ENCODE measurements at places on chromosomes 12 and 14. TPM values are rescaled to one million over a fixed set of nuclear protein-coding genes. Genes with fewer than 3 reads are reported as not detected.

DNA sequence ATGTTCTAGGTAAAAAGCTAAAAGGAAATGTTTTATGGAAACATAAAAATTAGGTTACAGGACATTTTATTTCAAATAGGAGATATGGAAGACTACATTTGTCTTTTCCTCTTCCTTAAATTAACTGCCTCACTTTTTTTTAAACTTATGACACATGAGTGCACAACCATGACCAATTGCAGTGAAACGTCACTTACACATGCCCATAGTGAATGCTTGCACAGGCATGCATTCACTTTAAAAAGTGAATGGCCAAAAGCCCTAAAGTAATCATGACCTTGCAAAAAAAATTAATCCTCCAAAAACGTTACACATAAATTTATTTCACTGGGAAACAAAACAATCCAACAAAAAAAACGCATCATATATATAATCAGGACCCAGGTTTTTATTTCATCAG is 343.2 kb upstream of the TMTC1 start:
- DNase-seq, result no peak

GRCh38 chr12:105041186-105041585 is 43.1 kb downstream of the ALDH1L2 start:
- DNase-seq, result no peak

DNA sequence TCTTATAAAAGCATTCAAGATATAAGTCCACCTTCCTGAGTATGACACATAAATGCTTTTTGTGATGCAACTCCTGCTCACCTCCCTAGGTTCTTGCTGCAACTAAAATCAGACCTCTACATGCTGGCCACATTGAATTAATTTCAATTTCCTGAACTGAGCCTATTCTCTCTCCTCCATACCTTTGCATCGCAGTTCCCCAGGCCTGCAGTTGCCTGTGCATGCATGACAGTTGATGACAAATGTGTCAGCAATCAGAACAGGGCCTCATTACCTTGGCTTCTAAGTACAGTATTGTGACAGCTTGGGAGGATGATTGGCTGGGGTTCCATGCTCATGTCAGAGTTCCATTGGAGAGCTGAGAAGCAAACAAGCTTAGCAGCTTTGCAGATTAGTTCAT is 3.9 kb upstream of the TM7SF3 start:
- no peak for DNase-seq

The FOXN4 gene
- polyA plus RNA-seq, result 1.3 TPM

DNA sequence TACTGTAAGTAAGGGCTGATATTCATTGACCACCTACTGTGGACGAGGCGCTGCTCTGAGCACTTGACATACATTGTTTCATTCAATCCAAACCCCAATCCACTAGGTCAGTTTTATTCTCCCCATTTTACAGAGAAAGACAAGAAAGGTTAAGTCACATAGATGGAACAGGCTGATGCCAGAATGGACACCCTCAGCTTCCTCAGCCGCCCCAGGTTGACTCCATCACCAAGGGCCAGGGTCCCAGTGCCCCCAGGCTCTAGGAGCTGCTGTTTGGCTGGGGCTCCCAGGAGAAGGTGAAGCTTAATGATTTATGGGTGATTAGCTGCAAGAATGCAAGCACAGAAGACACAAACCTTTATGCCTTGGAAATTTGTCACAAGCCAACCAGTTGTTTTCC is 671 bp upstream of the AQP2 start:
- no peak for DNase-seq

GRCh38 chr12:79911889-79912656 is 22.8 kb downstream of the PPP1R12A start:
- no peak for DNase-seq

- DNase-seq, result no peak
These were observed 105.2 kb downstream of the BICD1 start for GRCh38 chr12:32211900-32212156.

The KRT2 gene
- polyA plus RNA-seq, result not detected

GRCh38 chr14:40269436-40269835 is 837.2 kb upstream of the FBXO33 start:
- no peak for DNase-seq

- DNase-seq, result no peak
These were observed 202.2 kb upstream of the HMGA2 start for GRCh38 chr12:65622056-65622455.

DNA sequence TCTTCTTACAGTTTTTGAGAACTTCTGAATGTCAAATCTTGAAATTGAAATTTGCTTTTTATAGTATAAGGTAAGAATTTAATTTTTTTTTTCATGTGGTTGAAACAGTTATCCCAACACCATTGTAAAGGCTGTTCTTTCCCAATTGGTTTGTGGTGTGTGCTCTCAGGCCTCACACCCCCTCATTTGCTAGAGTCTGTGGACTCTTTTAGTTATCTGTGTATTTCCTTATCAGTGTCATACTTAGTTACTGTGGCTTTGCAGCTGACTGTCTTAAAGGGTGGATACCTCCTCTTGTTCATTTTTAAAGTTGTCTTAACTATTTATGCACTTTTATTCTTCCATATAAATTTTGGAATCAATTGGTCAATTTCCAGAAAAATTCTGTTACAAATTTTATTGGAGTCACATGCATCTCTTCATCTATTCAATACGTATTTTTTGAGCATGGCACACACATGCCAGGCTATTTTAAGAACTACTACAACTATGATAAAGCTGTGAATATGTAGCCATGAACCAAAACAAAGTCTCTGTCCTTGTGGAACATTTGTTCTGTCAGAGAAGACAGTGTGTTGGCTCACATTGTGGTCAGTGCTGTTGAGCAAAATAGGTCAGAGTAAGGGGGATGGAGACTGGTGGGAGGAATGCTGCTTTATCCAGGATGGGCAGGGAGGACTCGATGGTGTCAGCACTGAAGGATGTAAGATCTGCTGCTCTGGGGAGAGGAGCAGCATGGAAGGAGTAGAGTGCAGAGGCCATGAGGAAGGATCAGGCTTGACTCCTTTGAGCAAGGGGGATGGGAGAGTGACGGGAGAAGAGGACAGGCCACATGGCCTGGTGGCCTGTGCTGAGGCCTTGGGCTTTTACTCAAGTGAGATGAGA is 24.1 kb downstream of the FGF23 start:
- no peak for DNase-seq

GRCh38 chr12:50572760-50573159 is 68.0 kb downstream of the DIP2B start:
- no peak for DNase-seq

- DNase-seq, result no peak
These were observed 8.9 kb downstream of the CMTM5 start for GRCh38 chr14:23385642-23386265.

The LRP1 gene
- 60.0 TPM for polyA plus RNA-seq

DNA sequence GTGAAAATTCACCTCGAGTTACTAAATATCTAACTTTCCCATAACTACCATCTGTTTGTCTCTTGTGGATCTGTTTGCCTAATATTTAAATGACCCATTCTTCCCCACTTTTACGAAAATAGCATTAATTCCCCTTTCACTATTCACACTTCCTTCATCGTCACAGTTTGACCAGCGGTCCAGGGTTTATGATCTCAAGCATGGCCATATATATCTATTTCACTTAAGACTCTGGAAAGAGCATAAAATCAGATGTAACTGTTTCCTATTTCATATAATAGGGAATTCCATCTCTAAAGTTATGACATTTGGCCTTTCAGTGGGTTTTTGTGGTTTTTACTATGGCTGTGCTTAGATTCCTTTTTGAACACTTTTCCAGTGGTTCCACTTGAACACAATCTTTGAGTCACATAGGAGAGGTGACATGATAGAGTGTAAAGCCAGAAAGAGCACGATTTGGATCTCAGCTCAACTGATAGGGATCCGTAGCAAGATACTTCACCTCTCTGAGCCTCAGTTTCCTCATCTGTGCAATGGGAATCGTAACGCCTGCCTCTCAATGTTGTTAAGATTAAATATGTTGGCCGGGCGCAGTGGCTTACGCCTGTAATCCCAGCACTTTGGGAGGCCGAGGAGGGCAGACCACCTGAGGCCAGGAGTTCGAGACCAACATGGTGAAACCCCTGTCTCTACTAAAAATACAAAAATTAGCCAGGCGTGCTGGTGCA is 754 bp upstream of the BCL2L14 start:
- no peak for DNase-seq

The TAS2R20 gene
- 1.1 TPM for polyA plus RNA-seq

DNA sequence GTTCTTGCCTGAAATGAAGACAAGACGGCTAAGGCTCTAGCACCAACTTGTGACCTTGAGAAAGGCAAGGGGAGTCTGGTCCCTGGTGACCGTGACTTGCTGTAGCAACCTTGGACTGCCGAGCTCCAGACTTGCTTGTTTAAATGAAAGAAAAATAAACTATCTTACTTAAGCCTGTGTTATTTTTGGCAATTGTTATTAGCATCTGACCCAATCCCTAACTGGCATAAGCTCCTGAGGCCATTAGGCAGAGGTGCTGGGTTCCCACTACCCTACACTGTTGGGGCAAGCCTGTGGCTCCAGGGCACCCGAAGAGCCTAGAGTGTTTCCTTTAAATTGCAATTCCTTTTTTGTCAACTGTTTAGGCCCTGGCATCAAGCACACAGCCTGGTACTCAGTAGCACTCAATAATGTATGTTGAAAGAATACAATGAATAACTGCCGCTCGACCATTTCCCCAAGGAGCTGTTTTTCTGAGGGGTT is 106.9 kb upstream of the HIF1A start:
- no peak for DNase-seq

DNA sequence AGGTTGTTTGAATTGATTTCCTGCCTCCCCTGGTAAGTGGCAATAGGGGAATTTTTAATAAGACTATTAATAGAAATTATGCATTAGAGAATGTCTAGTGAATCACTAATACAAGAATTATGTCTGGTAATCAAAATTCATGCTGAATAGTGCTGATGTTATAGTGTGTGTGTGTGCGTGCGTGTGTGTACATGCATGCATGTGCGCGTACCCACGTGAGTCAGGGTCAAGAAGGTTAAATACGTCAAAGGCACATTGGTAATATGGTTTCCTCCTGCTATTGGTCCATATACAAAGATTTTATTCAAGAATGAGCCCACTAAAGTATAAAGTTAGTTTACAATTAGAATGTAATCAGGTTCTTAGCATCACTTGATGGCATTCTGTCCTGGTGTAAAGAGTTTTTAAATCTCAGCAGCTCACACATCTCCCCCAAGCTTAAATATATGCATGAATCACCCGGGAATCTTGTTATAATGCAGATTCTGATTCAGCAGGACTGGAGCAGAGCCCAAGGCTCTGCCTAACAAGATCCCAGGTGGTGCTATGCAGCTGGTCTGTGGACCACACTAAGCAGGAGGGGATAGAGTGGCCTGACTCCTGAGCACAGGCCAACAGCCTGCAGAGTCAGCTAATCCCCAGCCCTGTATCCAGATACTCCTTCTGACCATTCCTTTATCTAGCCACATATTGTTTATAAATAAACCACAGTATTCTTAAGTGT is 43.9 kb downstream of the TTC9 start:
- no peak for DNase-seq

DNA sequence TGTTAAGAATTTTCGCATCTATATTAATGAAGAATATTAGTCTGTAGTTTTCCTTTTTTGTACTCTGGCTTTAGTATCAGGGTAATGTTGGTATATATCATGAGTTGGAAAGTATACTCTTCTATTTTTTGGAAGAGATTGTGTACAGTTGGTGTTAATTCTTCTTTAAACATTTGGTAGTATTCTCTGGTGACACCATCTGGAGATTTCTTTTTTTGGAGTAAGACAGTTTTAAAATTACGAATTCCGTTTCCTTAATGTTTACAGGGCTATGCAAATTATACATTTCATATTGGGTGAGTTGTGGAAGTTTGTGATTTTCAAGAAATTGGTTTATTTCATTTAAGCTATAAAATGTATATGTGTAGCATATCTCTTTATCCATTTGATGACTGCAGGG is 183.8 kb upstream of the NOS1 start:
- no peak for DNase-seq

- no peak for DNase-seq
These were observed 36.9 kb downstream of the ZFC3H1 start for GRCh38 chr12:71626768-71627167.

The ADCY4 gene
- polyA plus RNA-seq, result 17.2 TPM

GRCh38 chr12:51950682-51951198 is 759 bp upstream of the ACVR1B start:
- no peak for DNase-seq

DNA sequence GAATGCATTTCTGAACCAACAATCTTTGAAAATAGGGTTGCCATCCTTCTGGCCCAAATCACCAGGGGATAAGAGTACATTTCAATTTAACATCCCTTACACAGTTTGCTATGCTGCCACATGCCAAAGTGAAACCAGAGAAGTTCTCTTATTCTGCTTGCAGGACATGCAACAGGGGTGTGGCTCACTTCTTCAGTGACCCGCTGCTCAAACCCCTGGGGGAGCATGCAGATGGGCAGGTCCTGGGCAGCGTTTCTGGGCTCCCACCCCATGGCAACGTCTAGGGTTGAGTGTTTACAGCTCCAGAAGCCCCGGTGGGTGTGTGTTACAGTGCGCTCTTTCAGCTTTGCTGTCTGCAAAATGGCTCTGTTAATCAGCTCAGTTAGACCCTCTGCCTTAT is 1306.3 kb upstream of the TMEM132C start:
- DNase-seq, result no peak

- DNase-seq, result no peak
These were observed 325.7 kb downstream of the ADGRD1 start for GRCh38 chr12:131279281-131279921.

The LLPH gene
- polyA plus RNA-seq, result 40.3 TPM

GRCh38 chr12:10319388-10319787 is 11.7 kb downstream of the KLRD1 start:
- DNase-seq, result no peak

The KLRD1 gene
- polyA plus RNA-seq, result 0.64 TPM

DNA sequence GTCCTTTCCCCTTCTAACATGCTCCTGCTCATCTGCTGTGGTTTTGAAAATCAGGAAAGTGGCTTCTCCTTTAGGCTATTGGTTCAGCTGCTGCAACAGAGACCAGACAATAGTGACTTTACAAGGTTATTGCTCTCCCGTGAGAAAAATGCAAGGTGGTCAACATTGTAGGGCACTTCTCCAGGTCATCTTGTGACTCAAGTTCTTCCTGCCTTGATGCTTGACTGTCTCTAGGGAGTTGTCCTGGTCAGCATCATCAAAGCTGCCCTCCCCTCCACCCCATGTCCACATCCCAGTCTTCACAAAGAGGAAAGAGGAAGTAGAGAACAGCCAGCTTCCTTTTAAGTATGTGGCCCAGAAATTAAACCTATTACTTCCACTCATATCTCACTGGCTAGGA is 3.9 kb upstream of the TMEM63C start:
- no peak for DNase-seq

The ADAM20 gene
- 0.16 TPM for polyA plus RNA-seq

- no peak for DNase-seq
These were observed 26.8 kb downstream of the ANKS1B start for GRCh38 chr12:99957866-99958466.

All from right renal cortex interstitium (tissue), 3 donors.